Myocyte (in vitro differentiated cells): ENCODE measurements at places on chromosomes 3 and 15. TPM values are rescaled to one million over a fixed set of nuclear protein-coding genes. Genes with fewer than 3 reads are reported as not detected.

GOLGA6A gene
- total RNA-seq = 0.16 TPM in 1 of 2 replicates, not detected in the other

RGMA gene
- 0.10 and 0.16 TPM in 2 replicates for total RNA-seq

CYP8B1 gene
- total RNA-seq = not detected in 2 replicates

CADM2 gene
- total RNA-seq = 1.8 and 2.1 TPM in 2 replicates

CCDC54 gene
- not detected in 2 replicates for total RNA-seq

TNNC1 gene
- total RNA-seq = 3,730 and 3,876 TPM in 2 replicates

SLC2A2 gene
- total RNA-seq = not detected in 2 replicates

LYSMD4 gene
- 12.4 and 20.8 TPM in 2 replicates for total RNA-seq

ABI3BP gene
- 76.1 and 97.0 TPM in 2 replicates for total RNA-seq

LIPC gene
- 1.0 and 1.2 TPM in 2 replicates for total RNA-seq

FETUB gene
- not detected in 2 replicates for total RNA-seq

FEZF2 gene
- not detected in 2 replicates for total RNA-seq

ZPLD1 gene
- total RNA-seq = 0.59 TPM in 1 of 2 replicates, not detected in the other

EFCC1 gene
- 1.6 and 4.6 TPM in 2 replicates for total RNA-seq

RNF123 gene
- 50.7 and 57.5 TPM in 2 replicates for total RNA-seq

ALDH1A3 gene
- total RNA-seq = 0.05 TPM in 1 of 2 replicates, not detected in the other
